NCI-H510A treated with DMSO at 0.1 percent for 48 hours (cell line): ENCODE measurements at places on chromosomes 3 and 15.

- no peak for DNase-seq
These were observed 34.8 kb upstream of the DCP1A start for GRCh38 chr3:53382106-53382505.

GRCh38 chr15:36645106-36645505 lies 65.7 kb downstream of the CDIN1 start:
- DNase-seq: no peak

- DNase-seq: no peak
These were observed 629.1 kb downstream of the MECOM start for GRCh38 chr3:169034401-169034800.

DNA sequence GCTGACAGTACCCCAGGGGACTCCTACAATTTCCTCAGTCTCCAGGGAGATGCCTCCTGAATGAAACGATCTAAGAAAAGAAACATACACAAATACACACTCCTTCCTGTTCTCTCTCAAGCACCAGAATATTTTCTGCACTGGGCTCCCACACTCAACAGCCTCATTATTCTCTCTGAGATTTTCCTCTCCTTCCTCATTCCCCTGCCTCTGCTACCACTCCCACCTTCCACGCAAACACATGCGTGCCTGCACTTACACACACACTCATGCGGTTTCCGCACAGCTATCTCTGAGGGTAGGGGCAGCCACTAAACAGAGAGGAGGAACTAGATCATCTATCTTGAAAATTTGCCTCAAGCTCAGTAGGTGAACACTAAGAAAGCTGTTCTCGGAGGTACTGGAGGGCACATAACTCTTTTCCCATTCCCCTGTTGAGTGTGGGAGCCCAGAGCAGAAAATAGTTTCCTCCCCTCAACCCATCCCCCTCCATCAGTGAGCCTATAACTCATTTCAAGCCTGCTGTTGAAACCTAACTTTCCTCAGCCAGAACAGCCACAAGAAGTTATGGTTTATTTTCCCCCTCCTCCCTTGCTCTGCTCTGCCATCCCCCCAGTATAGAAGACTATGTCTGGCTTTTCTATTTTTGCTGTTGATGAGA lies 30.5 kb upstream of the TIPARP start:
- DNase-seq: no peak

DNA sequence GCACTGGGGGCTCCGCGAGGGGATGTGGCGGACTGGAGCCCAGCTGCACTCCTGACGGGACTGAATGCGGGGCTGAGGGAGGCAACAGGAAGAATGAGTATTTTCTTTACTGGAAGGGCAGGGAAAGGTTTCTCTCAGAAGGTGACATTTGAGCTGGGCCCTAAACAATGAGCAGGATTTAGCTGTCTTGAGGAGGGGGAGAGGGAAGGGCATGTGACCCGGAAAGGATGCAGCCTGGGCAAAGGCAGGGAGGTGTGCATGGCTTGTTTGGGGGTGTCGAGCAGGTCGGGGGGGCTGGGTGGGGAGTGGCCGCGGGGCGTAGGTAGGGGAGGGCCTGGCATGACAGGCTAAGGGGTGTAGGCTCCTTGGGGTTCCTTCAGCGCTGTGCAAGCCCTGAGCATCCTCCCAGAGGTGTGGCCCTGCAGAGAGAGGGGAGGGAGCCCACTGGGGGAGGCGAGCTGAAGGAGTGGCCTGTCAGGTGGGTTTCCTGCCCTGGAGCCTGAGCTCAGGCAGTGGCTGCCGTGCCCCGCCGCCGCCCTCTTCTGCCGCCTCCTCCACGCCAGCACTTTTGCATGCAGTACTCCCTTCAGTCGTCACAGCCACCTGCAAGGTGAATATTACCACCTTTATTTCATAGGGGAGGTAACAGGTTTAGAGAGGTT lies 17.2 kb upstream of the ANKDD1A start:
- DNase-seq: peak; percentile 6

DNA sequence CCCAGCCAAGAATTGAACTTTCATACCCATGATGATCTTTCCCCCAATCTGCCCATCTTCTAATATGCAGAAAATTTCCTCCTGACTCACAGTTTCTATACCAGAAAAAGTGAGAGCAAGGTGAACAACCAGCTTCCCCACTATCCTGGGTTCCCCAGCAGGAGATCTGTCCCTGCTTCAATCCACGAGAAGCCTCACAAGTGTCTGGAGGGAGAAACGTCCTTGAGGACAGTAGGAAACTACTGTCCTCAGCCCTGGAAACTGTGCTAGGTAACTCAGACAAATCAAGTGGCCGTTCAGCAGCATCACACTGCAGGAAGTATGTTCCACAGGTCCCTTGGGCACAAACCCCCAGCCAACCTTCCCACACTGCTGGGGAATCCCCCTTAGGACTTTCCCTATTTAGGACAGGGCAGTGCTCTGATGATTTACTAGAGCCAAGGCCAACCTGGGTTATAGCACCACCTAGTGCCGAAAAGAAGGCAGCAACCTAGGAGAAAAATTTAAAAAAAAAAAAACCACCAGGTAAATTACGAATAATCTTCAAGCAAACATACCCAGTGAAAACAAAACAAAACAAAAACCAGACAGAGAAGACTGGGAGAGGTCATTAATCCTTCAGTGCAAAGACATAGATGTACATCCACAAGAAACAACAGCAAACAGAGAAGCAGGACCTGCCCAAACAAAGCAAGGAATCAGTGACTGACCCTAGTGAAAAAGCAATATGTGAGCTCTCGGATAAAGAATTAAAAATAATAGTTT lies 36.0 kb downstream of the MORC1 start:
- no peak for DNase-seq

- peak; percentile 50 for DNase-seq
These were observed 1.1 kb downstream of the CMTM8 start for GRCh38 chr3:32239307-32240158.

- DNase-seq: no peak
These were observed 156.9 kb upstream of the RASGRP1 start for GRCh38 chr15:38721568-38721945.

GRCh38 chr3:102608875-102609274 lies 174.1 kb downstream of the ZPLD1 start:
- DNase-seq: no peak

GRCh38 chr3:33717616-33717865 lies 513 bp downstream of the CLASP2 start:
- DNase-seq: no peak

- no peak for DNase-seq
These were observed 124.3 kb downstream of the ISL2 start for GRCh38 chr15:76460871-76461270.

DNA sequence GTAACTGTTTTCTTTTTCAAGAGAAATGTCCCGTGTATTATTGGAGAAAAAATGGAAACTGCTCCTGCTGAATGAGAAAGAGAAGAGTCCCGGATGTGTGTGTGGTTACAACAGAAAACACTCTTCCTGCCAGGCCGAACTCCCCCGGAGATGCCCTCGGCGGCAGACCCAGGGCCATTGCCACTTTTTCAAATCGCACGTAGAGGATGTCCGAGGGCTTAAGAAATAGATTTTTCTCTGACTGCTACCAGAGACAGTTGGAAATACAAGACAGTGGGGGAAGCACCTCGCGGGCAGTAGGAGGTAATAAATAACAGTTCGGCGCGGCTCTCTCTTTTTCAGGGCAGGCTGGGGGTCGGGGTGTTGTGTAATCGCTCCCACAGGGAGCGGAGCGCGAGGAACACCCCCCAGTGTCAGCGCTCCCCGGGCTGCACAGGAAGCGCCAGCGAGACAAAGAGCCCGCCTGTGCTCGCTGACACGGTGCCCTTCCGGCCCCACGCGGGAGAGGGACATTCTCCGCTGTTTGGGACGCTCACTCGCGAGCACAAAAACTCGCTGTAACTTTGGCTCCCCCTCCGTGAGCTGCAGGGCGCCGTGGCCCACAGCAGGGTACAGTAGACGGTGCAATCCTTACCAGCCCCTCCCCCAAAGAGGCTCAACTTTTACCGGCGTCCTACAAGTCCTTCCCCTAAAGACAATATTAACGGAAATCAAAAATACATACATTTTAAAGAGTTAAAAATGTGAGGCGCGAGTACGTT lies 1.1 kb downstream of the VGLL4 start:
- peak; percentile 23 for DNase-seq

DNA sequence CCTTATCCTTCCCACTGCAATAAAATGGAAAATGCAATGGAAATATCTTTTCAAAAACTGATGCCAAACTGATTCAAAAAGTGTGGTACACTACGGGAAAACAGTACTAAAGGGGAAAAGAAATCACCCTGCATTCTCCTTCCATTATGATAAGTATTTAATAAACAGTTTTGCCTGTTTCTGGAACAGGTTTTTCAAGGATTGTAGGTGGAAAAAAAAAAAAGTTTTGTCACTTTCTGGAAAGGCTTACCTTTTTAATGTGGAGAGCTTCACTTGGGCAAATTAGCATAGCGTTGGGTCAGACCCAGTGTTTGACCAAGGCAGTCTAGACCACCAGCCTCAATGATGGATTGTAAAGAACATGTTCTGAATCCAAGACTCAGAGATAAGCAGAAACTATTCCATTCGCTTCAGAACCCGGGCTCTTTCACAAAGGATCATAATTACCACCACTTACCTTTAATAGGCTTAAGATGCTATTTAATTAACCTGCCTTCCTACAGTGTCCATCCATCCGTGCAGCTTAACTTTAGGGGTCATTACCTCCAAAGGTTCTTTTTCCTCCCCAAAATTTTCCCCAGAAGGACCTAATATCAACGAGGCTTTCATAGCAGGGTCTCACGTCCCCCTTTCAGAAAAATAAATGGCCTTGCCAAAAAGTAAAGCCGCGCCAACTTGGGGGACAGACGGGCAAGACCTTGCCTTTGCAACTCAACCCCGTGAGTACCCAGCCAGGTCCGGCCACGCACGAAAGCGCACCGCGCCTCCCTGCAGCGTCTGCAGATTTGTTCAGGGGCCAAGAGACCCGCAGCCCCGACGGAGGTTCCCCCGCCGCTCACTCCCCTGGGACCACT lies 1.0 kb downstream of the DCBLD2 start:
- no peak for DNase-seq

DNA sequence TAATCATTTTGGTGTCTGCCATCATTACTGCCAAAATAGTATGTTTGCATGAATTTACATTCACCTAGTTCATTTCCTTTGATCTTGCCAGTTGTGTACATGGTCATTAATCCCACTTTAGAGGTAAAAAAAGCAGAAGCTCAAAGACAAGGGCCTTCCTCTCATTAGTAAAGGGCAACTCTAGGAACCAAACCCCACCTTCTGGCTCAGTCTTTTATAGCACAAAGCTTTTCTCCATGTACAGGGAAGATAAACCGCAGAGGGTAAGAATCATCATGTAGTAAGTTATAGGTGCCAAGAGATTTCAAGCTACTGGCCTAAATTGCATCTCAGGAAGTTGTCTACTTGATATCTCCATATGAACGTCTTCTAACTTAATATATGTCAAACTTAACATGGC lies 19.3 kb upstream of the SPG21 start:
- DNase-seq: no peak

DNA sequence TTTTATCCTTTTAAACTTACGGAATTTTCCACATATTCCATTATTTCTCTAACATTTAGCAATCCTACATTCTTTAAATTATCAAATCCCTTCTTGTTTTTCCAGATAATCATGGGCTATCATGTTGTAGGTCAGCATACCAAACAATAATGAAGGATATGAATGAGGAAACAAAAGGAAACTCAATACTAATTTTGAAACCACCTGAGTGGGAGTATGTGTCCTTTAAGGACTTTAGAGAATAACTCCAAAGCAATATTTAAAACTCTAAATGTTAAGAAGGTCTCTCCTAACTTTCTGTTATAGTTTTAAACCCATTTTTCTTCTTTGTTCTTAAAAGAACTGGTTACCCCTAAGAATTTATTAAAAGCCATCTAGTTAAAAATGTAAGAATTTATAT lies 43.0 kb downstream of the TP53BP1 start:
- no peak for DNase-seq

DNA sequence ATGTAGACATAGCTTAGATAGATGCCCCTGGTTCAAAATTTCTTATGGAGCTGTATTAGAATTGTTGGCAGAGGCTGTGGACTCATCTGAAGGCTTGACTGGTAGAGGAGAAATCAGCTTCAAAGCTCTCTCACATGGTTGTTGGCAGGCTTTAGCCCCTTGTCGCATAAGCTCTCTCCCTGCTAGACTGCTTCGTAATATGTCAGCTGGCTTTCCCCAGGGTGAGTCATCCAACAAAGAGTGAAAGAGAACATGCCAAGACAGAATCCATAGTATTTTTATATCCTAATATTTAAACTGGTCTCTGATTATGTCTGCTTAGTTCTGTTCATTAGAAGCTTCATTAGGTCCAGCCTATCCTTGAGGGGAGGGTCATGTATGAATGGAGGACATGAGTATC lies 427.4 kb upstream of the NAALADL2 start:
- no peak for DNase-seq

DNA sequence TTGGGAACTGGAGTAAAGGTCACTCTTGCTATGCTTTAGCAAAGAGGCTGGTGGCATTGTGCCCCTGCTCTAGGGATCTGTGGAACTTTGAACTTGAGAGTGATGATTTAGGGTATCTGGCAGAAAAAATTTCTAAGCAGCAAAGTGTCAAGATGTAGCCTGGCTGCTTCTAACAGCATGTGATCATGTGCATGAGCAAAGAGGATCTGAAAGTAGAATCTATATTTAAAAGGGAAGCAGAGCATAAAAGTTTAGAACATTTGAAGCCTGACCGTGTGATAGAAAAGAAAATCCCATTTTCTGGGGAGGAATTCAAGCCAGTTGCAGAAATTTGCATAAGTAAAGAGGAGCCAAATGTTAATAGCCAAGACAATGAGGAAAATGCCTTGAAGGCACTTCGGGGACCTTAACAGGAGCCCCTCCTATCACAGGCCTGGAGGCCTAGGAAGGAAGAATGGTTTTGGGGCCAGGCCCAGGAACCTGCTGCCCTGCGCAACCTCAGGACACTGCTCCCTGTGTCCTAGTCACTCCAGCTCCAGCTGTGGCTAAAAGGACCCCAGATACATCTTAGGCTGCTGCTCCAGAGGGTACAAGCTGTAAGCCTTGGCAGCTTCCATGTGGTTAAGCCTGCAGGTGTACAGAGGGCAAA lies 212.2 kb upstream of the LINGO1 start:
- no peak for DNase-seq

DNA sequence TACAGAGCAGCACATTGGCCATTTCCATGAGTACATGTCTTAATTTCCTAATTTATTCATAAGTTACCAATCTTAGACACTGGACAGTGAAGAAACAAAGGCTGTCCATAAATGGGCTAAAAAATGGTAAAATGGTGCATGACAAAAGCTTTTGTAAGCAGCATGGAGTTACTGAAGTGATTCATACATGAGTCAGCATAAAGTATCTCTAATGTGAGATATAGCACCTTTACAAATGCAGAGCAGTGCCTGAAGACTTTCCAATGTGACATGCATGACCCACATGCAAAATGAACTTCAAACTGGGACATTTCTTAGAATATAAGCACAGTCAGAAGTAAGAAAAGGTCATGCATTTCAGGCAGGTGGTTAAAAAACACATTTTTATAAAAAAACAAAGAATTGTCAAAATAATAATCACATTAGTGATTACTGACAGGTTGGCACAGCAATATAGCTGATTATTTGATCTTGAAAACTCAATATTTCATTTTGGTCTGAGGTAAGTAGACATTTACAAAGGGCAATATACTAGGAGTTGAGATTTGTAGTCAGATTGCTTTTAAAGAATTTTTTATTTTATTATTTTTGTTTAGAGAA lies 299.3 kb downstream of the PLCL2 start:
- no peak for DNase-seq

- no peak for DNase-seq
These were observed 207.6 kb downstream of the UACA start for GRCh38 chr15:70555713-70556112.

- no peak for DNase-seq
These were observed 40.8 kb downstream of the C3orf62 start for GRCh38 chr3:49236226-49236625.

- no peak for DNase-seq
These were observed 28.8 kb downstream of the NUP210 start for GRCh38 chr3:13391308-13391707.

- DNase-seq: no peak
These were observed 50.1 kb downstream of the CNTN4 start for GRCh38 chr3:2148561-2149340.
